ENCODE measurements at places on chromosomes 2 and 18.

- DNase-seq = no peak
These were observed 22.5 kb downstream of the CYTIP start for GRCh38 chr2:157421331-157421944.

- DNase-seq = no peak
These were observed 8.1 kb downstream of the ACKR3 start for GRCh38 chr2:236577481-236578410.

GRCh38 chr18:59431131-59431530 lies 72.1 kb upstream of the LMAN1 start:
- no peak for DNase-seq

GRCh38 chr2:219777388-219777787 lies 150.0 kb downstream of the SLC4A3 start:
- no peak for DNase-seq

- no peak for DNase-seq
These were observed 12.6 kb downstream of the EIF2AK3 start for GRCh38 chr2:88614497-88615157.

DNA sequence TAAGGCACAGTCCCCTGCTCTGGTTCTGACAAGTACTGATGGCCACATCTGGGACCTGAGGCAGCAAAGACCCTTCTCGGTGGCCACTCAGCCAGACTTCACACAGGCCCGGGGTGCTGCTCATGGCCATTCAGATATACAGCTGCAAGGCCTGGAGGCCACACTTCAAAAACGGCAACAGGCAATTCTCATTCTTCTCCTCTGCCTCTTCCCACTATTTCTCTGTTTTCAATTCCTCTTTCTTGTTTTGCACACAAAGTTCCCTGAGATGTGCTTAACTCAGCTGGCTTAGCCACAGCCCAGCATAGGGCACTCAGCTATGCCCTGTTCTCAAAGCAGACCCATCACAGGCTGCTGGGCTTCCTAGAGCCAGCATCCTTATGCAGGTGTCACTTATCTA lies 29.9 kb downstream of the PTPN18 start:
- DNase-seq = no peak

GRCh38 chr2:233656443-233656842 lies 15.3 kb upstream of the UGT1A9 start:
- DNase-seq = no peak

GRCh38 chr2:75577280-75577679 lies 16.5 kb upstream of the EVA1A start:
- no peak for DNase-seq

DNA sequence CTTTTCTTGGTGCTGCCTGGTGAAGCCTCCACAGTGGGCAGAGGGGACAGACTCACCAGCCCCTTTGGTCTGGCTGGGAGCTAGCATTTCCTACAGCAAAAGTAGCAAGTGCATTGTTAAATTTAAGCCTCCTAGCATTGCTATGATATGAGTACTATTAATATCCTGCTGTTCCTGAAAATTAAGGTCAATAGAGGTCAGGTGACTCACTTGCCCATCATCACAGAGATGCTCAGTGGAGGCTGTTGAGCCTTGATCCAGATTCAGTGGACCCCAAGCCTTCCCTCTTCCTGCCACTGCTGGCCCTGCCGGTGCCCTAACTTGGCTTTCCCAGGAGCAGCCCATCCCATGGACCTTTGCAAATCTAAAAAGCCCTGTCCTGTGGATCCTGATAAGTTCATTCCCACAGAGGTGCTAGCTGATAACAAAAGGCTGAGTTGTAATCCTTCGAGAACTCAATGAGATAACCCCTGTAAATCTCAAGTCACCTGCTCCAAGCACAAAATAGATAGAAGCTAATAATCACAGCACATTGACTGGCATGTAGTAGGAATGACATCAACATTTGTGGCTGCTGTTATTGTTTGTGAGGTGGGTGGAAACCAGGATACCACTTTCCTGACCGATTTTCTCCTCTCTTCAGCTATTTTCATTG lies 84.4 kb downstream of the THNSL2 start:
- no peak for DNase-seq

DNA sequence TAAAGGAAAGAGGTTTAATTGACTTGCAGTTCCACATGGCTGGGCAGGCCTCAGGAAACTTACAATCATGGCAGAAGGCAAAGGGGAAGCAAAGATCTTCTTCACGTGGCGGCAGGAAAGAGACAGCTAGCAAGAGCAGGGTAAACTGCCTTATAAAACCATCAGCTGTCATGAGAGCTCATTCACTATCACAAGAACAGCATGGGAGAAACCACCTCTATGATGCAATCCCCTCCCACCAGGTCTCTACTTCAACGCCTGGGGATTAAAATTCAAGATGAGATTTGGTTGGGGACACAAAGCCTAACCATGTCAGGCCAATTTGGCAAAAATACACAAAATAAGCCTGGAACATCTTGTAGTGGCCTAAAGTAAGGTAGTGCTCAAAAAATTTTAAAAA lies 152.6 kb downstream of the COL6A3 start:
- no peak for DNase-seq

GRCh38 chr2:86072271-86072858 lies 33.3 kb downstream of the POLR1A start:
- no peak for DNase-seq

- peak; percentile 50 for DNase-seq
These were observed 63.1 kb upstream of the HPCAL1 start for GRCh38 chr2:10239561-10239967.

DNA sequence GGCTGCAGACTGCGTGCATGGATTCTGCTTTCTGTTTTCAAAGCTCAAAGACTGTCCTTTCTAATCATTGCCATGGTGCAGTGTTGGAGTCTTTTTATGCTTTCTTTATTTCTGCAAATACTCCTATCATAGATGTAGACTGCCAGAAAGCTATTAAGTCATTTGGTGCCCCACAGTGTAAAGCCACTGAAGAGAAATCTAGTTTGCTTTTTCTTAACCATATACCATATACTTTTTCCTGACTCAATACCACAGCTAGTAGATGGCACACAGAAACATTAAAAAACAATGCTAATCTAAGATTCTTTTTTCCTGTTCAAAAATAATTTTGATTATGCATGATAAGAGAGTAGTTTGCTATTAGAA lies 109.9 kb upstream of the RAB27B start:
- DNase-seq = no peak

DNA sequence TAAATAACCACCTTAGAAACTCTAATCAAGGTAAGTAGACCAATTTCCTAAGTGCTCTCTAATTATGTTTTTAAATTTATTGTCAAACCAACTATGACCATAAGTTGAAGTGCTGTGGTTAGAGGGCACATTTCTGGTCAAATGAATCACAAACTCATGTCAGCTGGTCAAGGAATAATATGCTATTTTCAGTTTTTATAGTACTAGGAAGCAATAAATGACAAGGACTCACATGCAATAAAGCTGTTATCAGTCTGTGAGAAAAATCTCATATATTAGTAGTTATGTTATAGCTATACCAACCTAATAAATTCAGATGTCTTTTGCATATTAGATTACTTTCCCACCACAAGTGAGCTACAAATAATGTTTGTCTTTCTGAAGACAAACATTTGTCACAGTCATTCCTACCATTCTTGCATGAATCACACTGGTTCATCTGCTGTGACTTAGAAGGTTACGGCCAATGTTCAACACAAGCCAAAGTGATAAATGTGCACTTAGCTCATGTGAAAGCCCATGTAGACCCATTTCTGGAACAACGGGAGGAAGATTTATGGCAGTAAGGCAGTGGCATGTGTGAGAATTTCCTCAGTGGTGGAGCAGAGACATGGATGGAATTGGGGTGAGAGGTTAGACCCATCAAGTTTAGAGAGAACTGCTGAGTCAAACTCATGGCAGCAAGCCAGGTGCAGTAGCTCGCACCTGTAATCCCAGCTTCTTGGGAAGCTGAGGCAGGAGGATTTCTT lies 27.4 kb upstream of the CCNYL1 start:
- DNase-seq = peak; percentile 18

DNA sequence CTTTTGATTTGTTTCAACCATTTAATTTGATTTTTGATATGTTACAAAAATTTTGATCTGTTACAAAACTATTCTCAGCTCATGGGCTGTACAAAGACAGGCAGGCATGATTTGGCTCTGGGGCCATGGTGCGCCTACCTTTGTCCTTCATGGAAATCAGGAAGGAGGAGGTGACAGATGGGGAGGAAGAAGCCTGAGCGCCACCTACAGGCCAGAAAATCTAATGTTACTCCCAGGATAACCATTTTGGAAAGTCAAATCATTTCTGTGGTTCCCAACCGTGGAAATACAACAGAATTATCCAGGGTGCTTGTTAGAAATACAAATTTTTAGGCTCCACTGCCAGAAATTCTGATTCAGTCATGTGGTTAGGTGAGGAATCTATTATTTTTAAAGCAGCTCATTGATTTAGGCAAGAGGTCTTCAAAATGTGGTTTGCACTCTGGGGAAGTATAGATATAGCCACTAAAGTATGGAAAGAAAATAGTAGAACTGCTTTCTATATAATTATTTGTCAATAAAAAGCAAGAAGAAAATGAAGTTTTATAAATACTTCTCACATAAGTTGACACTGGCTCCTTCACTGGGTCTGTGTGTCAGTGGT lies 93.9 kb downstream of the EVA1A start:
- DNase-seq = peak; percentile 26

DNA sequence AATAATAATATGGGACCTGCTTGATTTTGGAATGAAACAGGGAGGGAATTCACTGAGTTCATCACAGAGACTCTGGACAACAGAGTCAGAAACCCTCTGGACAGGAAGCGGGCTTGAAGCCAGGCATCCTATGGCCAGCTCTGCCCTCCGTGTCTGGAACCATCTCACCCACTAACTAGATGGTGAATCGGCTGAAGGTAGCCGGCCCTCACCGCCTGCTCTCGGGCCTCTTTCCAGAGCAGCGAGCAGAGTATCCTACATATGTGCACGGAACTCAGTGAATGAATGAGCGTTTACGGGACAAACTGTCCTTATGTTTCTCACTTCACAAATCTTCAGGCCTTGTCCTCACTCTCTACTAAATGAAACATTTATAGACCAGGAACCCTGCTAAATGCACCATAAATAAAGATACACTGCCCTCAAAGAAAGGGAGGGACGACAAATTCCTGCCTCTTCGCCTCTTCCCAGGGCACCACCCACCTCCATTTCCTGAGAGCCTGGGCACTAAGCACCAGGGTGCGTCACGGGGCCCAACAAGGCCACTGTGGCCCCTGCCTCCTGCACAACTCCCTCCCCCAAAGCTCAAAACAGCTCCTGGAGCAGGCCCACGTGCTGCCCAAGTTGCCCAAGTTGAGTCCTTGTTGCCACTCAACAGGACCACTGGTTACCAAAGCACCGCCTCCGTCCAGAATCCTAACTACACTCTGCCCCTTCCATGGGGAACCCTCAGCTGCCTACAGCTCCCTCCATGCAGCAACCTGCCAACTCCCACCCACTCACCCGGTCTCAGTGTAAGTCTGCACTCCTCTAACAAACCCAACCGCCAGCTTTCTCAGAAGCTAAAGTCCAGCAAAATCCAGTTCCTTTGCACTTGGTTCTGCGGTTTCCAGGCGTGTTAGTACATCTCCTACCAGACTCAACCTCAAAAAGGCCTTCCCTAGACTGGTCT lies 1.7 kb downstream of the TBC1D8 start:
- DNase-seq = no peak

GRCh38 chr2:85525567-85525966 lies 13.4 kb upstream of the MAT2A start:
- no peak for DNase-seq

- no peak for DNase-seq
These were observed 34.2 kb upstream of the KCNJ3 start for GRCh38 chr2:154664248-154664647.

- no peak for DNase-seq
These were observed 19.1 kb upstream of the ITGA6 start for GRCh38 chr2:172408143-172408766.

GRCh38 chr2:195857132-195857531 lies 200.1 kb downstream of the SLC39A10 start:
- DNase-seq = no peak

DNA sequence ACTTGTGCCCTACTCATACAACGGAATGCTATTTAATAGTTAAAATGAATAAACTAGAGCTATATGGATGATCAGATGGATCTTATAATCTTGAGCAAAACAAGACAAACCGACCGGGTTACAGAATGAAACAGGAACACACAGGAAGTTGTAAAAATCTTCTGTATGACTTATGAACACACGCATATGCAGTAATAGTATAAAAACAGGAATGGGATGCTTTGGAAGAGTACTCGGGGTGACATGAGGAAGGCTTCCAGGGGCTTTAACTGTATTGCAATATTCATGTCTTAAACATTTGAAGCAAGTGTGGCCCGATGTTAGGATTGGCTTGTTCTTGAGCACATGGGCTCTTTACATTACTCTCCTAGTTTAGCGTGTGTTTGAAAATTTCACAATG lies 14.9 kb upstream of the E2F6 start:
- no peak for DNase-seq

GRCh38 chr2:38535744-38536506 lies 66.8 kb downstream of the HNRNPLL start:
- peak; percentile 77 for DNase-seq

DNA sequence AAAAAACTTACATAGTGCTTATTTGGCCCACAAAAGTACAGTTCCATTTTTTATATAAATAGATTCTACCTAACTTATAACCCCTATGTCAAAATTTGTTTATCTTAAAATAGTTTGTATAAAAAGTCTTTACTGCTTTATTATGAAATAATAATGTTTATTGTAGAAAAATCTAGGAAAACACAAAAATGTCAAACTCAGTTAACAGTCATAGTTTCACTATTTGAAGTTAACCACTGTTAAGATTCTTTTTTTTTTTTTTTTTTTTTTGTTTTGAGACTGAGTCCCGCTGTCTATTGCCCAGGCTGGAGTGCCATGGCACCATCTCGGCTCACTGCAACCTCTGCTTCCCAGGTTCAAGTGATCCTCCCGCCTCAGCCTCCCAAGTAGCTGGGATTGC lies 26.5 kb upstream of the ABI2 start:
- no peak for DNase-seq

DNA sequence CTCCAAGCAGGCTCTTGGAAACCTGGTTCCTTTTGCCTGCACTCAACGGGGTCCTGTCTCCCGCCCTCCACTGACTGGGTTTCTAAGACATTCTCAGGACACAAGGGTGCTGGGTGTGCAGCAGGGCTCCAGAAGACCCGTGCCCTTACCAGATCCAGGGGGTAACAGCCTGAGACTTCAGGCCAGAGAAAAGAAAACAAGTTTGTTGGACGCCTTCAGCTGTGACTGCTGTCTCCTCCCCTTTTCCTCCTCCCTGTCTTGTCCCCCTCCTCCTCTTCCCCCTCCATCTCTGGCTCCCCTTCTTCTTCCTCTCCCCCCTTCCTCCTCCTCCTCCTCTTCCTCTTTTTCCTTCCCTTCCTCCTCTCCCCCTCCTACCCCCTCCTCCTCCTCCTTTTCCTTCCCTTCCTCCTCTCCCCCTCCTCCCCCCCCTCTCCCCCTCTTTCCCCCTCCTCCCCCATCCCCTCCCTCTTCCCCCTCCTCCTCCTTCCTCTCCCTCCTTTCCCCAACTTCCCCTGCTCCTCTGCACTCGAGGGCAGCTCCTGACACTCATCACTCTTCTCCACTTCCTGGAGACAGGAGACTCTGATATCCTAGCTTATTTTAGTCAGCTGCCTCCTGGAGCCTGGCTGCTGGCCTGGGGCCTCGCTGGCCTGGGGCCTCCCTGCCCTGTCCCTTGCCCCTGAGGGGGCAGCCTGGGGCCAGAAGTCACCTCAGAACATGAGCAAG lies 12.4 kb downstream of the ADRA2B start:
- no peak for DNase-seq

All from HuH-7 (cell line).